ENCODE measurements at places on chromosomes 2 and 18. TPM values are rescaled to one million over a fixed set of nuclear protein-coding genes. Genes with fewer than 3 reads are reported as not detected.

The OST4 gene
- 296 TPM for total RNA-seq

The RUFY4 gene
- total RNA-seq, result 0.81 TPM

The ATP8B1 gene
- not detected for total RNA-seq

The RND3 gene
- total RNA-seq, result not detected

The XDH gene
- not detected for total RNA-seq

The EIPR1 gene
- total RNA-seq, result 20.4 TPM

The CPO gene
- total RNA-seq, result not detected

The HOXD3 gene
- not detected for total RNA-seq
